Stimulated activated CD4-positive, alpha-beta T cell treated with anti-CD3 and anti-CD28 coated beads, Interleukin-1b, Interleukin-23, amount 100 ng/mL, for 1 hour (primary cell): ENCODE measurements at places on chromosomes 1 and 21.

DNA sequence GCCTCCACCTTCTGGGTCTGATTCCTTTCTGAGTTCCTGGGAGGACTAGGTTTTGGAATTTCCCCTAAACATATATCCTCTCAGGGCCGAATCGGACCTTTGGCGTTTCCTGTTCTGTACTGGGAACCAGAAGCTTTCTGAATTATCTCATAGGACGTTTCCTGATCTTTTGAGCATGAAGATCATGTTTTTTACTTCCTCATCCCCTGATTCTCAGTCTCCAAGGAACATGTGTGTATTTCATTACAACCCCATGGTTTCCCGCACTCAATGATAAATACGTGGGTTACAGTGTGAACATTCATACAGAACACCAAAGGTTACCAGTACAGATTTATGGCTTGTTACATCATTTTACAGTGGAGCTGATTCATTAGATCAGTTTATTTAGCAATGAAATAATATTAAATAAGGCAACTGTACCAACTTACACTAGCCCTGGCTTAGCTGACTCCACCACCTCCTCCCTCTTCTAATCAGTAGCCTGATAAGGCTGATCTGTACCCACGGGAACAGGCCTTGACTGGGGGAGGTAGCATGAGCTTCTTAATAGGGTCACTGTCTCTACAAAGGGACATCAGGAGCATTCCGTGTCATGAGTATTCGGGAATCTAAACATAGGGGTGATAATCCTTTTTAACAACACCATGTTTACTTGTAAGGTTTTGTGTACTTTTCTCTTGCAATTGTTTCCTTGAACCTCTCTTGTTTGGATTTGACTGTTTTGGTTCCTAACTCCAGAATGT lies 57.8 kb upstream of the ERRFI1 start:
- no peak for DNase-seq

DNA sequence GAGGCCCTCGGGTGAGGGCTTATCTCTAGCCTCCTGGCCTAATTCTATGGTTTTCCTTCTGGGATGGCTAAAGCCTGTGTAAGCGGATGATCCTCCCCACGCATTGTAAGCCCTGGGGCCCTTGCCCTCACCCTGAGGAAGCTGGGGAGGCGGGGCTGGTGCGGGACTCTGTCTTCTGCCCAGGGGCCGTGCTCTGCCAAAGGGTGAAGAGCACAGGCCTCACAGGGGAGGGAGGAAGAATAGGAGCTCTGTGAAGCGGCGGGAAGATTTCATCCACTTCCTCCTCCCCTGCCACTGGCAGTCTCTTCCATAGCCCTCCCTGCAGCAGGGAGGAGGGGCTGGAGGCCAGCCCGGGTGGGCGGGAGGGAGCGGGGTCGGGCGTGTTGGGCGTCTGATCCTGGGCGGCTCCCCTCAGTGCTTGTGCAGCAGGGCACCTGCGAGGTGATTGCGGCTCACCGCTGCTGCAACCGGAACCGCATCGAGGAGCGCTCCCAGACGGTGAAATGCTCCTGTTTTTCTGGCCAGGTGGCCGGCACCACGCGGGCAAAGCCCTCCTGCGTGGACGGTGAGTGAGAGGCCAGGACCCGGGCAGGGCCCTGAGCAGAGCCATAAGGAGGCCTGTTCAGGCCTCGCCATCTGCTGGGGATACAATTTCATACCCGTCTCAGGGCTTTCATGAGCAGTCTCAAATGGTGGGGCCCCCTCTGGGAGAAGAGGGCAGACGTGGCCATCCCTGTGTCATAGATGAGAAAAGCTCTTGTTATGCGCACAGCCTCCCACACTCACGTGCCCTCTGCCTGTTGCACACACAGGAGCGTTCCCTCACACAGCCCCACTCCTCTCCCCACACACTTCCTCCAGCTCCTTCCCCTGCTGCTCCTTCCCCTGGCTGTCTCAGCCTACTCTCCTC lies 7.7 kb upstream of the PPM1J start:
- no peak for DNase-seq

DNA sequence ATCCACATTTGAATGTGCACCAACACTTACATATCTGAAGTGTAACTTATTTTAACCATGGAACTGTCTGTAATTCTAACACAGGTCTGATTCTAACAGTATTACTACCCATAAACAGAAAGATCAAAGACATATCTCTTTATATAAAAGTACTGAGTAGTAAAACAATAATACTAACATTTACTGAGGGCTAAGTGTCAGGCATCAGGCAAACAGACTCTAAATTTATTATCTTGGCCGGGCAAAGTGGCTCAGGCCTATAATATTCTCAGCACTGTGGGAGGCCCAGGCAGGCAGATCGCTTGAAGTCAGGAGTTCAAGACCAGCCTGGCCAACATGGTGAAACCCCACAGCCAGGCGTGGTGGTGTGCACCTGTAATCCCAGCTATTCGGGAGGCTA lies 85.9 kb downstream of the JAK1 start:
- no peak for DNase-seq

DNA sequence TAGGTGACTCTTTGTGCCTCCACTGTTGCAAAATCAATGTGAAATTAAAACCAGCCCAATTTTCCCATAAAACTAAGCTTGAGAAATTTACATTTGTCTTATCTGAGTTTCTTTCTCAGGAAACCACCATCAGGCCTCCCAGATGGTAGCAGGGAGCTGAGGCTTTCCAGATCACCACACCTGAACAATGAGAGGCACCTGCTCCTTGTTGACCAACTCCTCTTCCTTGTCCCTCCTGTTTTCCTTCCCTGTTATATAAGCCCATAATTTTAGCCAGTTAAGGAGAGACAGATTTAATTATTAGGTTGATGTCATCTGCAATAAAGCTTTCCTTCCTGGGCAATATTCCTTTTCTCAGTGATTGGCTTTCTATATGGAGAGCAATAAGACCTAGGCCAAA lies 32.0 kb upstream of the C1orf185 start:
- DNase-seq = no peak

DNA sequence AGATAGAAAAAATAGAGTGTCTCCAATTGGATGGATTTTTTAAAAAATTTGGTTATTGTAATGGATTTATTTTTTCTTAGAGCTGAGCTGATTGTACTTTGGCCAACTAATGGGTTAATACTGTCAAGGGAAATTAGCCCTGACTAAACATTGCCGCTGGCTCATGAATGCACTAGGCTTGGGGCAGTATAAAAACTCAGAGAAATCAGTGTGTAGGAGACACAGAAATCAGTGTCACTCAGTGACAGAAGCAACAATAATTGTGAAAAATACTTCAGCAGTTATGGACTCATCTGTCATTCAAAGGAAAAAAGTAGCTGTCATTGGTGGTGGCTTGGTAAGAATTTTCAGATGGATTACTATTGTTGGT lies at the start of gene KMO:
Gene KMO (plus strand): TSS at position 217 of the 370 bp plus-strand sequence. CDS start 67 bp downstream, at position 284.
- no peak for DNase-seq

- no peak for DNase-seq
Observed at GRCh38 chr1:239616673-239617072, 230.3 kb downstream of the CHRM3 start.

GRCh38 chr1:89839516-89839915 lies 18.7 kb downstream of the LRRC8D start:
- no peak for DNase-seq

DNA sequence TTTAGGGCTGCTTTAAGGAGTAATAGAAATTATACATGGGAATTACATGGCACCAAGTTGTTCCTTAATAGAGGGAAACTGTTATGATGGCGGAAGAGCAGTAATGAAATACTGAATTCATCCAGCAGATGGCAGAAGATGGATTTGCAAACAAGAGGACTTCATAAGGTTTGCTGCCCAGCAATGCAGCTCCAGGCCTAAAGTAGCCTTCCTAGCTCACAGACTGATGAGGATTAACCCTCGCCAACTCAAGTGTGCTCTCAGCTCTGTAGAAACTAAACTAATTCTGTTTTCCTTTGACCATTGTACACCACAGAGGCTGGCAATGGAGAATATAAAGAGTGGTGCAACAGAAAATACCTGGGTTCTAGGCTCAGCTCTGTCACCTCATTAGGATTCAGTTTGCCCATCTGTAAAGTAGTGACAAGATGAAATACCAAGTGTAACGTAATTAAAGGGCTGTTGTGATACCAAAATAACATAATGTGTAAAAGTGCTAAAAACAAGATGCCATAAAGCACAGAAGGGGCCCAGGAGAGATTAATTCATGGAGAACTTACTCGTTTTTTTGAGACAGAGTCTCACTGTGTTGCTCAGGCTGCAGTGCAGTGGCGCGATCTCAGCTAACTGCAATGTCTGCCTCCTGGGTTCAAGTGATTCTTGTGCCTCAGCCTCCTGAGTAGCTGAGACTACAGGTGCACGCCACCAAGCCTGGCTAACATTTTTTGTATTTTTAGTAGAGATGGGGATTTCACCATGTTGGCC lies 102.4 kb upstream of the SERBP1 start:
- no peak for DNase-seq

GRCh38 chr1:220426989-220427388 lies 100.9 kb upstream of the MARK1 start:
- no peak for DNase-seq

DNA sequence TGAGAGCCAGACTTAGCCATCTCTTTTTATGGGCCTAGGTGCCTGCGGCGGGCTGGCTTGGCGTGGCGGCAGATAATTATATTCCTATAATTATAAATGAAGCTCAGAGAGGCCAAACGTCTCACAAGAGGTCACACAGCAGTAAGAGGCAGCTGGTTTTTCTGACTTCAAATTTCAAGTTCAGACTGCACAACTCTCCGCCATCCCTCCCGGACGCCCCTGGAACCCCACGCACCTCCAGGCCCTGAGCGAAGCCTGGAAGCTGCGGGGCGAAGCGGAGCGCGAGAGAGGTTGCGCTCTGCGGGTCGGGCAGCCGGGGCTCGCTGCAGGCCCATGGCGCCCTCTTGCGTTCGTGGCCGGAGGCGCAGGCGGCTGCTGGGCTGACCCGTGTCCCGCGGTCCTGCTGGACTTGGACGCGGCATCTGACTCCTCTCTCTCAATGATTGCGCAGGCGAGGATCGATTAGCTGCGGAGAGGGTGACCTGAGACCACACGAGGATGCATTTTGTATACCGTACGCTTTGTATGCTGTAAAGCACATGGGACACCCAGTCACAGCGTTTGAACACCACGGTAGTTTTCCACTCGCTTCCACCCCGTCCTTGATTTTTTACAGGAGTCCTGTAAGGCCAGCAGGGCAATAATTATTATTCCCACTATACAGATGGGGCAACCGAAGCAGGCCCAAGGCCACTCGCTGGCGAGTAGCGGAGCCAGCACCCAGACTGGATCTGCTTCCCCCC lies 272.7 kb downstream of the FOXD2 start:
- no peak for DNase-seq

DNA sequence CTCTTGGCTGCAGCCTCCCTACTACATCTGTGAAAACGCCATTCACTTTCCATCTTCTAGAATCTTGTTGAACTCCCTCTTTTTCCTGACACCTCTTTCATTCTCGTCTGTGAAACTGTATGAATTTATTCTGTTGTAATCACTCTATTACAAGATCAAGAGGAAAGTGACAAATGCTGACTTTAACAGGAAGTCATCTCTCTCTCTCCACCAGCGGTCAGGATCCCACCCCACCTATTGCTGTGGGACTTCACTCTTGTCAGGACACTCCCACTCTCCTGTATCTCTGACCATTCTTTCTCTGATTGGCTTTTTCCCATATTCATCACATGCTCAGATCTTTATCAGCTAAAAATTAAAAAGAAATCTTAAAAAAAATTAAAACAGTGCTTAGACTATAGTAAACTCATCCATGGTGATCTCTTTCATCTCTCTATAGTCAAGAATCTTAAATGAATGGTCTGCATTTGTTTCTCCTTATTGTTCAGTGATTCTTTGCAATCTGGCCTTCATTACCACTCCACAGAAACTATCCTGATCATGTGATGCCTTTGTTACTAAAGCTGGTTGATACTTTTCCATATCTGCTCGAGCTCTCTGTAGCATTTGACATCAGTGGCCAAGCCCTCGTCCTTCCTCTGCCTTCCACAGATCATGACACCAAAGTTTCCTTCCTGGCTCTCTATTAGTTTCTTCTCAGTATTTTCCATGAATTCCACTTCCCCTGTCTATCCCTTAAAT lies 113.6 kb downstream of the UCHL5 start:
- DNase-seq = no peak

- DNase-seq = no peak
Observed at GRCh38 chr1:37764414-37764825, 500 bp downstream of the EPHA10 start.

DNA sequence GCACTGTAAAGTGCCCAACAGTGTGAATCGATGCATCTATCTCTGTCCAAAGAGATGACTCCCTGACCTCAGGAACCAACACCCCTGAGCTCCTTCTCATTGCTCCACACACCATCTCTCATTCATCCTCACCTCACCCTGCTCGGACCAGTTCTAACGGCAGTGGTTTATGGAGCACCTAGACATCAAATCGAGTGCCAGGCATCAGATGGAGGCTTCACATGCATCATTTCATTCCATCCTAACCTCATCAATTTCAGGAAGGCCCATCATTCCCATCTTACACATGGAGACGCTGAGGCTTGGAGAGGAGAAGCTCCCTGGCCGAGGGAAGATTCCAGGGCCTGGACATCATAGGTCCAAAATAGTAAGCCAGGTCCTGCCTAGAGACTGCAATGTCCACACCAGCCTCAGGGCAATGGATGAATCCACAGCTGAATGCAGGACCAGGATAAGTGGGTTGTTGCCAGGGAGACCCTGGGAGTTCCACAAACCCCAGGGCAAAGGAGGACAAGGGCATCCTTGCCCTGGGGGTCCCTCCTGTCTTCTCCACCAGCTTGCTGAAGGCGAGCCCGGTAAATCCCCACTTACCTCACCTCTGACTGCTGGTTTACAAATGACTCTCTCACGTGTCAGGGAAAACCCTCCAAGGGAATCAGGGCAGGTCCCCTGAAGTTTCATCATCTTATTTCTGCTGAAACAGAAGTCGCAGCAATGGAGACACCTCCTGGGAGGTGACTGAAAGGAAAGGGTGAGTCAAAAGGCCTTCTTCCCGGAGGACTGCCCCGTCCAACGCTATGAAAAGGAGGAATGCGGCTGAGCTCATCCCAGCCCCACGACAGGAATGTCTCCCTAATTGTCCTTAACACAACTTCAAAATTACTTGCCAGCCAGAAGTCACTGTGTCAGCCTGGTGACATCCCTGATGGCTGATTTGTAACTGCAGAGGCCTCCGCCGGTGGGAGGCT lies 9.0 kb upstream of the IFFO2 start:
- no peak for DNase-seq

- DNase-seq = no peak
Observed at GRCh38 chr1:151336556-151336955, 9.3 kb upstream of the PI4KB start.

DNA sequence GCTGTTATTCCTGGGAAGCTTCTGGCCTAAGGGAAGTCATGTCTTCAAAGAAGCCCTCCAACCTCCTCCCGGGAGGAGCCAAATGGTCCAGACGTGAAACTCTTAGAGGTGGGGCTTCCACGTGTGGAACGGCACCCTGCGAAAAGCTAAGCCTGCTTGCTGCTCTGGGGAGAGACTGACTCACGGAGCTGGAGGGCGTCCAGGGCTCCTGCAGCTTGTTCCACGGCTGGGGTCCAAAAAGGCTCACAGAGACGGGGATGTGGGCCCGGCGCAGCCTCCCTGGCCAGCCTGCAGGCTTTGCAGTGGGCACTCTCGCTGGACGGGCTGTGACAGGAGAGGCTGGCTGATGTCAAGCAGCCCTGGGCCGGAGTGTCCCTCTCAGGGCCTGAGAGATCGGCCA lies 105.1 kb downstream of the COLGALT2 start:
- DNase-seq = no peak

GRCh38 chr1:236947794-236948193 lies 56.4 kb downstream of the MT1HL1 start:
- no peak for DNase-seq
